ENCODE measurements at places on chromosomes 7 and 10.

- DNase-seq, result no peak
These were observed 230.0 kb downstream of the SNX13 start for GRCh38 chr7:17710312-17710711.

- no peak for DNase-seq
These were observed 141.7 kb upstream of the SEMA3A start for GRCh38 chr7:84336303-84336702.

GRCh38 chr7:142134909-142135308 is 23.4 kb downstream of the MGAM2 start:
- DNase-seq, result no peak

GRCh38 chr7:148382596-148382995 is 208.0 kb upstream of the C7orf33 start:
- DNase-seq, result no peak

Data from NCI-H1092 treated with DMSO at 0.1 percent for 48 hours (cell line).